ENCODE measurements at places on chromosomes 5 and 9.

- DNase-seq, result no peak
Measured at GRCh38 chr5:83000428-83000827, 76.8 kb downstream of the TMEM167A start.

DNA sequence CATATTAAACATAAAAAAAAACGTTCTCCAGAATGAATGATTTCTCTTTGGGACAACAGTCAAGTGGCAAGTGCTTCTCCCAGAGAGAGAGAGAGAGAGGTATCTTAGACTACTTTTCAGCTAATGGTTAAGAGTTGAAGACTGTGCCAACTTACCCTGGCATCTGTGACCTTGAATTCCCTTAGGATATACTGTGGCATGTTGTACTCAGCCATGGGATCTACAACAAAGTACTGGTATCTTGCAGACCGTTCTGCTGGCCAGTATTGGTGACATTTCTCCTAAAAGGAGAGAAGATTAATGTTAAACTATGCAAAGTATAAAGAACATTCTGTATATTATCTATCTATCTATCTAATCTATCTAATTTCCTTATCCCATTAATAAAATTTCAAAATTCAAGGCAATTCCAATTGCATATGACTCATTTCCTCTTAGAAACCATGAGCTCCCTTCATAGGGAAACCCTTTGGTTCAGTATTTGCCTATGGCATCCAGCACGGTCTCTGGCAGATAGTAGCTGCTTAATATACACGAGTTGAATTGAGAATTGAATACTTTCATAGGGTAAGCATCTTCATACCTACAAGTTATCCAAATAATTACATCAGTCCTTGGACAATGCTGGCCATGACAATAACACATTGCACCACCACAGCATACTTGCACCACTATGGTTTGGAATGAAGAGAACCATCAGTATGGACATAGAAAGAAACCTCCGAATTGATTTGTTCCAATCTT, 539.4 kb upstream of the DMAC1 start:
- DNase-seq, result no peak

- DNase-seq, result no peak
Measured at GRCh38 chr5:58763390-58763789, 180.5 kb downstream of the RAB3C start.

GRCh38 chr5:42360616-42361314, 62.5 kb upstream of the GHR start:
- DNase-seq, result no peak

GRCh38 chr9:13429301-13430190, 150.1 kb upstream of the MPDZ start:
- DNase-seq, result no peak

GRCh38 chr9:4034404-4034803, 265.5 kb downstream of the GLIS3 start:
- no peak for DNase-seq

- no peak for DNase-seq
Measured at GRCh38 chr5:149415066-149415967, 36.2 kb upstream of the IL17B start.

- DNase-seq, result no peak
Measured at GRCh38 chr5:56164376-56164775, 68.8 kb downstream of the ANKRD55 start.

DNA sequence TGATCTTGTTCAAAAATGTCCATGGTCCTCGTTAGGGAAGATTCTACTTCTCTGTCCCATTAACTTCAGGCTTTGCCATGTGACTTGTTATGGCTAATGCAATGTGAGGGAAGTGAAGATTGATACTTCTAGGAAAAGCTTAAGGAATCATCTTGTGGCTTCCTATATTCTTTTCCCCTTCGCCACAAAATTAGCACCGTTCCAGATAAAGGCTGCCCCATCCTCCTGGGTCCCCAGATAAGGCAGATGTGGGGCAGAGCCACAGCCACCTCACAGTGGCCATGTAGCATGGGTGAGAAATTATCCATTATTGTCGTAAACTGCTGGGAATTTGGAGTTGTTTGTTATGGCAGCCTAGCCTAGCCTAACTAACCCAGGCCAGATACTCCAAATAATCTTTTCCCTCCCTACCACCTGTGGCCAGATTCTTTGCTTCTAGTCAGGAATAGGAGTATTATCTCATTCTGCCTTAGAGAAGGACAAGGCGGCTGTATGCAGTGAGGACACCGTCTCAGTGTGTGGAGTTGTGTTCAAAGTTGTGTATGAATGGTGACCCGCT, 31.9 kb upstream of the BOD1 start:
- no peak for DNase-seq

DNA sequence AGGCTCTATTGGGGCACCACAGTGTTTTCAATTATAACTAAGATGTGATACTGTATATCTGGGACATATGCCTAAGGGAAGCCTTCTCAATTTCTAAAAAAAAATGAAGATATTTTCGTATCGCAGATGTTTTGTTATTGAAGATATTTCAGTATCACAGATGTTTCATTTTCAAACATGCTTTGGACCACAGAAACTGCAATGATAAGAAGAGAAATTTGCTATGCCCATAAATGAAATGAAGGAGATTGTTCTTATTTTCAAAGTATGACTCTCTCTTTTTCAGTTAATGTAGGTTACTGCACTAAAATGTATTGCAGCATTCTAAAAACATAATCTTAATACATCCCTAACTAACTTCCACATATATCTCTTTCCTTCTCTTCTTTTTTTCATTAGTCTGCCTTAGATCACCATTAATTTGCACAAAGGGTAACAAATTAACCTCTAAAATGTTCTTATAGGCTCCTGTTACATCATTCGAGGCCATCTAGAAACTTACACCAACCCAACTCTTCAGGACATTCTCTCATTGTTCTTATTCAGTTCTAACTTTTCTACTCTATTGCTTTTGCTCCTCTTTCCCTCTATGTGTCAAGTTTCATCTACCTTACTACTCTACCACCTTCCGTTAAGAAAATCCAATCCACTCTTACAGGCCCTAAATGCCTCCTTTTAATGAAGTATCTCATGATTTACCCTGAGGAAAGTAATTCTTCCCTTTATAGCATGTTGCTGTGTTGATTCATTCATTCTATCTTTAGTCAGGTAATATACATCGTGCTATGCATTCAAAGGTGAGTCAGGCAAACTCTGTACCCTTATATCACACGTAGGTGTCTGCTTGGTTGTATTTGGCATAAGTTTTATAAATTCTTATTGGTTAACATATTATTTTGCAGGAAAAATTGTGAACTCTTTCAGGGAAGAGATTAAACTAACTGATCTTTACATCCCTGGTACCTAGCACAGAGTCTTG, 70.5 kb downstream of the ST8SIA4 start:
- no peak for DNase-seq

DNA sequence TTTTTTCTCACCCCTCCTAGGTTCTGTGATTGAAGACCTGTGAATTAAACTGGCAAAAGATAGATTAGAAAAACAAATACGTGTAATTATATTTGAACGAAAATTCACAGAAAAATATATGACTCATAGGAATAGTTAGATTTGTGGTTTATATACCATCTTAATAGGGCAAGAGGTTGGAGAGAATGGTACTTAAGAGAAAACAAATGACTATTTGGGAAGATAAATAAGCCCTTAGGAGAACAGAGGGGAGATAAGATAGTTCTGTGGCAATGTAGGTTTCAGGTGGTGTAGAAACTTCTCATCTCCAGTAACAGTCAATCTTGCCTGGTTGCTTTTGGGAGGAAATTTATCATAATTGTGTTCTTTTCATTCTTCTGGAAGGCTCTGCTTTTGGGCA, 122.0 kb downstream of the PRDM9 start:
- DNase-seq, result no peak

GRCh38 chr5:32339198-32339597, 26.5 kb upstream of the MTMR12 start:
- DNase-seq, result no peak

DNA sequence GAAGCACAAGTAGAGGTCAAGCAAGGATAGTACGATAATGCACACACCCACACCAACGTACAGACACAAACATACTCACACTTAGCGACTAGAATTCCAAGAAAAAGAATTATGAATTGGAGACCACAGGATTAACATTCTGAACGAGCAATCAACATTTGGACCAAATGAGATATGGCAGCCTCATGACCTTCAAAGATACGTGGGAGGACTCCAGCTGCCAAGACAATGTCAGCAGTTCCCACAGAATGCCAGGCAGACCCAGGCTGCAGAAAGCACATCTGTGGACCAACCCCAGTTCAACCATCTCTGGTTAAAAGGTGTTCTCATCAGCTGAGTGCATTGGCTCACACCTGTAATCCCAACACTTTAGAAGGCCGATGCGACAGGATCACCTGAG, 187.6 kb upstream of the GRAMD2B start:
- no peak for DNase-seq

DNA sequence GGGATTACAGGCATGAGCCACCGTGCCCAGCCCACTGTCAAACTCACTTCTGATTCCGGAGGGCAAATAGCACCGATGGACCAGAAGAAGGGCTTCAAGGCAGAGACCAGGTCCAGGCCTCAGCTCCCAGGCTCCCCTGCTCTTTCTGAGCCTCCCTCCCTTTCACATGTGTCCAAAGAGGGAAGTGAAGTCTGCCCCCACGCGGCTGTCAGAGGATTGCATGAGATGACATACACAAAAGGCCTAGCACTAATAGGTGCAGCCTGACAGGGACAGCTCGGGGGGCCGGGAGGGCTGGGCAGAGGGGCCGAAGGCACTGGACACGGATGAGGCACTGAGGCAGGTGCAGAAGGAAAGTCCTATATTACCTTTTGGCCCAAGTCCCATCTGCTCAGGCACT, 16.1 kb downstream of the FBP1 start:
- DNase-seq, result no peak

GRCh38 chr9:68523367-68523936, 17.2 kb downstream of the TMEM252 start:
- DNase-seq, result no peak

DNA sequence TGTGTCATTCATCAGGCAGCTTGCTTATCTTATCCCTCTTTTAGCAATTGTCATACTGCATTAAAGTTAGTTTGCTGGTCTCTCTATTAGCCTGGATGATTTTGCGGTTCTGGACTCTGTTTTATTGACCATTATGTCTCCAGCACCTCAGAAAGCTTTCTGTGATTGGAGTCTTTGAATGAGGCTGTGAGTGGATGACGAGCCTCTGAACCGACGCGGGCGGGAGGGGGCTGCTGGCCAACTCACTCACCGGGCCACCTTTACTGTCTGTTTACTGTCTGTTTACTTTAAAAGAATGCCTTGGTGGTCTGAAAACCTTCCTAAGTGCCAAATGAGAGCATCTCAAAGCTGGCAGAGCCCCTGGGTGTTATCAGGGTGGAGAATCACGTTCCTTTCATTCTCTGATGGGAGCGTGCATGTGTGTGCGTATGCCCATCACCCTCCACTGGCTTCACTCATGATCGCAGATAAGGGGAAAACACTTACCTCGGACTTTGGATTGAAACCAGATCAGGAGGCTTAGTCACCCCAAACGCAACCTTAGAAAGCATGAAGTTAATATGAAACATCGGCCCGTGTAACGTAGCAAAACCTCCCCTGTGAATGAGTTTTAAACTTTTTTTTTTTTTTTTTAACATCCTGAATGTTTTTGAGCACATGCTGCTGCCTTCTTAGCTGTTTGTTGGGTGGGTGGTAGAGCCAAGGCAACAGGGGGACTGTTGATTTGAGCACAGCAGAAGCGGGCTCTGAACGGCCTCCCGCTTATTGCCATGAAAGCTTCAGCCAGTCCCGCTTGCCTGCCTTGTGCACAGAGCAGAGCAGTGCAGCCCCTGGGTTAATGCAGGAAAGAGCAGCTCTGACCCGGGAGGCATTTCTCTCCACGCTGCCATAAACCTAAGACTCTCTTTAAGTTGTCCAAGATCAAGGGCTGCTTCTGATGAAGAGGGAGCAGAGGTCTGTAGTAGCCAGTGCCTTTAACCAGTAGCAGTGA, 173.6 kb downstream of the GADD45G start:
- DNase-seq, result no peak

GRCh38 chr9:89657295-89657694, 52.5 kb downstream of the GADD45G start:
- DNase-seq, result no peak

GRCh38 chr5:159409801-159410200, 79.5 kb upstream of the IL12B start:
- no peak for DNase-seq

GRCh38 chr9:124450931-124451661, 845 bp downstream of the ADGRD2 start:
- DNase-seq, result no peak

DNA sequence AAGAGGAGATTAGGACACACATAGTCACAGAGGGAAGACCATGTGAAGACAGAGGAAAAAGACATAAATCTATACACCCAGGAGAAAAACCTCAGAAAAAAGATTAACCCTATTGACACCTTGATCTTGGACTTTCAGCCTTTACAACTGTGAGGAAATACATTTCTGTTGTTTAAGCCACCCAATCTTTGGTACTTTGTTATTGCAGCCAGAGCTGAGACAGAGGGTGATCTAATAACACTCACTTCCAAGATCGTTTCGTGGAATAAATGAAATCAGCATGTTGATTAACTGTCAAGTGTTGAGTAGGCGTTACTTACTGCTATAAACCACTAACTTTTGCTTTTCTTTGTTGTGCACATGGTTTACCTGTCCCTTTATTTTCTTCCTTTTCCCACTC, 361.2 kb upstream of the RIOK2 start:
- DNase-seq, result no peak

DNA sequence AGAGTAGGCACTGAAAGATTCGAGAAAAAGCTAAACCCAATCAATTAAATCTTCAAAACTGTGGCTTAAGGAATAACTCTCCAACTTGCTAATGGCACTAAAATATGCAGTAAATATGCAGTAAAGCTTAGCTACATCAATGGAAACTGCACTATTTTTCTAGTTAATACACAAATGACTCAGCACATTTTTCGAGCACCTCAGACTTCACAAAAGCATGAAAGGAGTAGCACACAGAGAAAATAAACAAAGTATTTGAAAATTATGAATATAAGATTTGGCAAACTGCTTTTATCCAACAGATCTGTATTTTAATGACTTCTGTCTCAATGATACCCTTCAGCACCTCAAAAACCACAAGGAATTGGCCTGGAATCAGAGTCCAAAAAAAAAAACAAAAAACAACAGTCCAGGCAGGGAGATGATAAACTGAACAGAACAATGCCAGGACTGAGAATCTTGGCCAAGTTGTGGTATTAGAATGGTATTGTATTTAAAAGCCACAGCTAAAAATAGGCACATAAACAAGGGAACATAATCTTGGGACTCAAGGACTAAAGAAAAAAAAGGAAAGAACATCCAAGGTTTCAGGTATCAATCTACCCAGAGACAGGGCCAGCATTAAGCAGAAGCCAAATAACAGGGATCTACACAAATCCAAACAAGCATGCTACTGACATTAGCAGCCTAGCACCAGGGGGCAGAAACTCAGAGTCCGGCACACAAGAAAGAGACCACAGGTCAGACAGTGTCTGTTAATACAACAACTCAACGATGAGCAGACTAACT, 21.4 kb downstream of the TMEM245 start:
- DNase-seq, result no peak

GRCh38 chr9:6270896-6271295, 55.3 kb downstream of the IL33 start:
- no peak for DNase-seq

- no peak for DNase-seq
Measured at GRCh38 chr5:129249886-129250285, 155.3 kb downstream of the ISOC1 start.

Measured in T-helper 1 cell (primary cell).